Smooth muscle cell of the pulmonary artery (primary cell): ENCODE measurements at places on chromosomes 4 and X. TPM values are rescaled to one million over a fixed set of nuclear protein-coding genes. Genes with fewer than 3 reads are reported as not detected.

Gene RAP2C
- 18.3 and 21.0 TPM in 2 replicates for total RNA-seq

Gene PRKG2
- 0.36 and 1.8 TPM in 2 replicates for total RNA-seq

Gene RPA4
- 1.2 and 1.8 TPM in 2 replicates for total RNA-seq

Gene NPNT
- total RNA-seq = 0.46 TPM in 1 of 2 replicates, not detected in the other

Gene MAGEA4
- total RNA-seq = not detected in 2 replicates

Gene RAB39B
- 0.72 and 1.9 TPM in 2 replicates for total RNA-seq

Gene ANKRD17
- 71.8 and 80.9 TPM in 2 replicates for total RNA-seq

Gene GAGE12J
- total RNA-seq = not detected in 2 replicates

Gene HCFC1
- 22.7 and 26.2 TPM in 2 replicates for total RNA-seq

Gene CXCL10
- total RNA-seq = not detected in 2 replicates

Gene IL1RAPL1
- 0.69 and 0.78 TPM in 2 replicates for total RNA-seq

Gene PRRG3
- not detected in 2 replicates for total RNA-seq

Gene SSX4B
- total RNA-seq = not detected in 2 replicates

Gene TIGD2
- total RNA-seq = 4.3 and 8.9 TPM in 2 replicates

Gene MAP7D2
- 0.03 and 0.07 TPM in 2 replicates for total RNA-seq

Gene CXCL11
- total RNA-seq = not detected in 2 replicates
